ENCODE measurements at places on chromosomes 16 and 17.

GRCh38 chr17:17757391-17757791 lies 76.1 kb downstream of the RAI1 start:
- DNase-seq, result no peak

- no peak for DNase-seq
Measured at GRCh38 chr17:73013816-73014663, 78.4 kb downstream of the SLC39A11 start.

- DNase-seq, result no peak
Measured at GRCh38 chr16:4371357-4372000, at the start of gene VASN. Gene VASN, plus strand, starts transcription at chr16:4371848. Its CDS starts 9,030 bp downstream, at chr16:4380878.

DNA sequence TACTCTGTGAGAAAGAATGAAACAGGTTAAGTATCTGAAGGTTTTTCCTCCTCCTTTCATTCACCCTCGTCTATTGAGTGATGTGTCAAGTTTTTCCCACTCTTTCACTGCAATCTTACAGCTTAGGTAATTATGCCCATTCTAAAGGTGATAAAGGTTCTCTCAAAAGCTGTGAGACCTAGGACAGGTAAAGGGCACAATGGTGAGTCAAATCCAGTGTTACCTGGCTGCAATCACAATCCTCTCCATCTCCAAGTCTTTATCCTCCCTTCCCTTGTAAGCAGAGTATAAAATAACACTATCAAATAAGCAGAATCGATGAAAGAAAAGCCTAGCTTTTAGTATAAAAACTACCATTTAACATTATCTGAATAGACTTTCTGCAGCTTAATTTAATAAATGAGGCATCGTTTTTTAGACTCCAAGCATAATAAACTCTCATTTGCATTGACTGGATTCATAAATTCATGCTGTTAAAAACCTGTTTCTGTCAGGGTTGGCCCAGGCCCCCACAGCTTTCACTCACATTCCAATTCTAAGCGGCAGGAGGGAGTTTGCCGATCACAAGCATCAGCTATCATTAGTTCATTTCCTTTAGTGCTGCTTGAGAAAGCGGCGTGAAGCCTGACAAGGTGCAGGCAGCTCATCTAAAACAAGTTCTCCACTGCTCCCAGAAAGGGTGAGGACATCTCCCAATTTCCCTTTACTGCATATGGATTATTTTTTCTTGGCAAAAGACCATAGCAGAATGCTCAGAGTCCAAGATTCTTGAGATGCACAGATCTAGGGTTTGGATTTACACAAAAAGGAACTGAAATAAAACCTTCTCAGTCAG lies 67.8 kb downstream of the CDH8 start:
- DNase-seq, result no peak

DNA sequence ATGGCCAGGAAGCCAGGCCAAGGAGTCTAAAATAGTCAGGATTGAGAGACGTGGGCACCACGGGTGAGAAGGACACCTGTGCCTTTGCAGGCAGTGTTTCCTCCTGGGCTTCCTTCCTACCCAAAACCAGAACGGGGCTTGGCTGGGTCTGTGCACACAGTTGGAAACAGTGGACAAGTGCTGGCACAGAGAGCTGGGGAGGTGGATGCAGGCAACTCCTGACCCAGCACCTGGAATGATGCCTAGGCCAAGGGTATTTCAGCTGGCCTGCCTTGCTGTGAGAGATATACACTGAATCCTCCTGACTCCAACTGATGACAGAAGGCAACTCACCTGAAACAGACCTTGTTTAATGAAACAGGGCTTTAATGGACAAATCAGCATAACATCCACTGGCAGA lies 186.2 kb downstream of the SLC39A11 start:
- no peak for DNase-seq

DNA sequence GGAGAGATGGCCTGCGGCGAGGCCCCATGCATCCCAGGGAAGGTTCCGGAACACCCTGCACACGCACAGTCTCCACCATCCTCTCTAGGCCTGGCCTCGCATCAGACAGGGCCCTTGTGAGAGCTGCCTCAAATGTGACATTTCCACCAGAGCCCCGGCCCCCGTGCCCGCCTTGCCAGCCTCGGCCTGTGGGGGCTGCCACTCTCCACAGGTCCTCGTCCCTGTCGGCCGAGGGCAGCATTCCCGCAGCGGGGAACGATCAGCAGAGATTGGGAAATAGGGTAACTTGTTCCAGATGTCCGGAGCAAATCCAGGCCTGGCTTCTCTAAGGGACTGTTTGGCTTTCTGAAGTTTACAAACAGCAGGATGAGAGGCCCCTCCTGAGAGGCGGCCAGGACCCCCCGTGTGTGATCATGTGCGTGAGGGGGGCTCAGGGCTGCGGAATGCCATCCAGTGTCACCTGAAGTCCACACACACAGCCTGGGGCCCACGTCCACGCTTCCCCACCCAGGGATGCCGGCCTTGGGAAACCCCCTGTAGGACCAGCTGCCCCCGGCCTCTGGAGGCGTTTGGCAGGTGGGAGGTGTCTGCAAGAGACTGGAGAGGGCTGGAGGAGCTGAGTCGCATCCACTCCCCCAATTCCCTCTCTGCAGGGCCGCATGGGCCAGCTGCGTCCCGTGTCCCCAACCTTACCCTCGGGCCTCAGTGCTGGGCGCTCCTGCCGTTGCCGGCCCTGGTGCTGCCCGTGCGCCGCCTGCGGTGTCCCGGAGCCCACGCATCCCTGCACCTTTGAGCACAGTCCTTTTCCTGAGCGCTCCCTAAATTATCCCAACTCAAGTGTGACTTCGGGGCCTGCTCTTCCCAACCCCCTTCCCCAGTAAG lies 70.4 kb downstream of the ZDHHC7 start:
- peak; percentile 21 for DNase-seq
